ENCODE measurements at places on chromosomes 2 and 18.

- DNase-seq = no peak
Measured at GRCh38 chr2:188668017-188668680, 306.0 kb upstream of the COL3A1 start.

DNA sequence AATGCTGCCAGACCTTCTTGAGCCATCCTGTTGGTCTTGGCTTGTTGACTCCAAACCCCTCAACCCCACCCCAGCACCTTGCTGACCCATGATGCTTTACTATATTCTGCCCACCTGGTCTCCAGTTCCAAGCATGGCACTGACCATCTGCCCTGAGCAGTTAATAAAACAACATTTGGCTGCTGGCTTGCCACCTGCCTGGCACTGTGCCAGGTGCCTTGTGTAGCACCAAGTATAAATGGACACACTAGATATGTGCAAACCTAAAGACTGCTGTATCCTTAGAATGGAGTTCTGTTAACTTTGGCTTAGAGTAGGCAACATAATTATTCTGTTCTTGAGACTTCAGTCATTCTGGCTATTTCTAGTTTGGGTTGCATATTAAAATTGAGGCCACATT, 91.4 kb downstream of the ACSL3 start:
- no peak for DNase-seq

- no peak for DNase-seq
Measured at GRCh38 chr2:166044853-166045483, 82.9 kb downstream of the SCN1A start.

DNA sequence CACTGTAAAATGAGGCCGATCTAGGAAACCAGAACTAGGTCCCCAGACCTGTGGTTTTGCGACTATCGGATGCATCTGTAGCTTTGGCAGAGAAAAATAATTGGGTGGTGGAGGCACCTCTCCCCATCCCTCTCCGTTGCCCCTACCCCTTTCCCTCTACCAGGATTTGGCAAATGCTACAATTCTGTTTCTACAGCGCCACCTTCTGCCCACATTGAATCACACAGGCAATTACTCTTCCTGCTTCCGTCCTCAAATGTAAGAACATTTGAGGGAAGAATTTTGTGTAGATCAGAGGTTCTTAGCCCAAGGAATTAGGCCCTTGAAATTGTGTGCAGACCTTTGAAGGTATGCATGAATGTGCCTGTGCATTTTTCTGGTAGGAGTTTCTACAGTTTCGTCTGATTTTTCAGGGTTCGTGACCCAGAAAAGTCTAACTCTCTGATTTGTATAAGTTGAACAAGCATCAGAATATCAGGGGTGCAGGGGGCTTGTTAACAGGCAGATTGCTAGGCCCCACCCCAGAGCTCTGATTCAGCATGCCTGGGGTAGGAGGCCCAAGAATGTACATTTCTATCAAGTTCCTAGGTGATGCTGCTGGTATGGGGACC, 11.2 kb downstream of the ATP6V1B1 start:
- peak; percentile 75 for DNase-seq

- no peak for DNase-seq
Measured at GRCh38 chr2:31004257-31004656, 134.0 kb downstream of the GALNT14 start.

GRCh38 chr2:133865141-133865540, 296.9 kb upstream of the NCKAP5 start:
- DNase-seq = no peak

GRCh38 chr2:143802871-143803650, 673.8 kb downstream of the ARHGAP15 start:
- no peak for DNase-seq

GRCh38 chr2:64931246-64932115, 57.7 kb upstream of the SLC1A4 start:
- no peak for DNase-seq

DNA sequence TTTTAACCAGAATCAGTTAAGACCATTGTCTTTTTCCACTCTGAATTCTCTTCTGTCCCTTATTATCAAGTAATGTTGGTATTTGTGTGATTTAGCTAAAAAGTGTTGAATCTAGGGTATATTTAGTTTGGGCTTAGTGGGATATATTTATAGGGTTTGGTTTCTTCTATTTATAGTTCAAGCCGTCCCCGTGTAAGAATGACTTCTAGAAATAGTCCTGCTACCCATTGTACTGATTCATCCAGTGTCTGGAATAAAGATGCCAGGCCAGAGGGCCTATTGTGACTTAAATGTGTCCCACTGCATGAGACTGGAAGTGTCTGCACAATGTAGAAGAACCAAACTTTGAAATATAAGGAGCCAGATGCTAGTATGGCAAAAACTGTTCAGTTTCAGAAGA, 364.8 kb downstream of the TNS1 start:
- DNase-seq = no peak

GRCh38 chr2:18445433-18446320, 114.8 kb downstream of the RDH14 start:
- no peak for DNase-seq

DNA sequence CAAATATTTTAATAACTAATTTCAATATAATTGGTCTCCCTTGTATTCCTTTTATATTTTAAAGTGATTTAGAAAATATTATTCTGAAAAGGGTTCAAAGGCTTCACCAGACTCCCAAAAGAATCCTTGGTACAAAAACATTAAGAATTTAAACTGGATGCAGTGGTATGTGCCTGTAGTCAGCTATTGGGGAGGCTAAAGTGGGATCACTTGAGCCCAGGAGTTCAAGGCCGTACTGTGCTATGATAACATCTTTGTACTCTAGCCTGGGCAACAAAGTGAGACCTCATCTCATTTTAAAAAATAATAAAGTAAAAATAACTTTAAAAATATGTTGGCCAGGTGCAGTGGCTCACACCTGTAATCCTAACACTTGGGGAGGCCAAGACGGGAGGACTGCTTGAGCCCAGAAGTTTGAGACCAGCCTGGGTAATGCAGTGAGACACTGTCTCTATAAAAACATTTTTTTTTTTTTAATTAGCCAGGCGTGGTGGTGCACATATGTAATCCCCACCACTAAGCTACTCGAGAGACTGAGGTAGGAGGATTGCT, 14.7 kb downstream of the NCL start:
- no peak for DNase-seq

GRCh38 chr18:27143580-27144287, 41.4 kb downstream of the CHST9 start:
- no peak for DNase-seq

DNA sequence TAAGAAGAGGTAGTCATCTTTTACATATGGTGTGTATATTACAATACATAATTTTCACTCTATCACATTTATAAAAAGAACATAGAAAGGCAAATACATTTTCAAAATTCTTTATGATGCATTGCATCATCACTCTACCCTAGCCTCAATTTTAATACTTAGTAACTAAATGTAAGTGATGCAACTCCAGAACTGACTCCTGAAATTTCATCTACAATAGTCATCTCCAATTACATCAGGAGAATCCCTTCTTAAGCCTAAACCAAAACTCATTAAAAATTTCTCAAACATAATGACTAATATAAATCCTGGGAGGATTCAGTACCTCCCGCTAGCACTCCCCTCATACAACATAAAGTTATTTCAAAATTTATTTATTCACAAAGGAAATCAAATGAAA, 15.9 kb downstream of the TMX3 start:
- no peak for DNase-seq

GRCh38 chr2:111897924-111898702, at the start of gene MERTK:
Gene MERTK (plus strand): TSS chr2:111898607. CDS start chr2:111898736, 129 bp downstream.
- peak; percentile 83 for DNase-seq

DNA sequence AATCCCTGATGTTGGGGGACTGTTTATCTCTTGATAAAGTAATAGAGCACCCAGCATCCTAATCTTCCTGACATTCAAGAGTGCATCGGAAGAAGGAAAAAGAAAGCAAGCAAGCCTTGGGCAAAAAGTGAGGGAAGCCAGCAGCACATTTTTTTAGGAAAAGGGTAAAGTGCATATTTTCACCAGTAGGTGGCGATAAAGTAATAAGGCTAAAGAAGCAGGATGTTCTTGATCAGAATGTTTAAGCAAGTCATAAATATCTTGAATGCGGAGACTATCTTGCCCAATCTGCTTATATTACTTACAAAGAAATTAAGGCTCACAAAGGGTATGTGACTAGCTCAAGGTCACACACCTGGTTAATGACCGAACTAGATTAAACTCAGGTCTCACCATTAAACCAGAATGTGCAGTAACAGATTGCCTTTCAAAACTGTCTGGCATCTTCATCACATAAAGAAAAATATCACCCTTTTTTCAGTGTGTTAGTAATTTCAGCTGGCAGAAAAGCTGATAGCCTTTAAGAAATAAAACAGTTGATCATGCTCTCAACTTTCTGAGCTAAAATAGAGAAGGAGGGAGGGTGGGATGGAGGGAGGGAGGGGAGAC, 83.8 kb downstream of the VIT start:
- DNase-seq = no peak

DNA sequence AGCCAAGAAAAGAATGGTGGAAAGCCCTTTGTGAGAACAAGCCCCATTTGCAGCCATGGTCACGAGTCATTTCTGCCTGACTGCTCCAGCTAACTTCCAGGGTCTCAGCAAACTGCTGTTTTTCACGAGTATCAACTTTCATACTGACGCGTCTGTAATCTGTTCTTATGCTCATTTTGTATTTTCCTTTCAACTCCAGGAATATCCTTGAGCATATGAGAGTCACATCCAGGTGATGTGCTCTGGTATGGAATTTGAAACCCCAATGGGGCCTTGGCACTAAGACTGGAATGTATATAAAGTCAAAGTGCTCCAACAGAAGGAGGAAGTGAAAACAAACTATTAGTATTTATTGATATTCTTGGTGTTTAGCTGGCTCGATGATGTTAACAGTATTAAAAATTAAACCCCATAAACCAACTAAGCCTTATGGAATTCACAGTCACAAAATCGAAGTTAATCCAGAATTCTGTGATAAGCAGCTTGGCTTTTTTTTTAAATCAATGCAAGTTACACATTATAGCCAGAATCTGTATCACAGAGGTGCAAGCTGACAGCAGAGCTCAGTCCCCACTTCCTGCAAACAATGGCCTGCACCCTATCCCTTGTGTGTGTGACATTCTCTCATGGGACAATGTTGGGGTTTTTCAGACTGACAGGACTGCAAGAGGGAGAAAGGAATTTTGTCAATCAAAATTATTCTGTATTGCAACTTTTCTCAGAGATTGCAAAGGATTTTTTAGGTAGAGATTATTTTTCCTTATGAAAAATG, 26.1 kb downstream of the SLC14A1 start:
- DNase-seq = no peak

GRCh38 chr2:105912081-105912480, 167.4 kb downstream of the NCK2 start:
- DNase-seq = no peak

- DNase-seq = no peak
Measured at GRCh38 chr2:159136391-159136790, 150.1 kb downstream of the WDSUB1 start.

DNA sequence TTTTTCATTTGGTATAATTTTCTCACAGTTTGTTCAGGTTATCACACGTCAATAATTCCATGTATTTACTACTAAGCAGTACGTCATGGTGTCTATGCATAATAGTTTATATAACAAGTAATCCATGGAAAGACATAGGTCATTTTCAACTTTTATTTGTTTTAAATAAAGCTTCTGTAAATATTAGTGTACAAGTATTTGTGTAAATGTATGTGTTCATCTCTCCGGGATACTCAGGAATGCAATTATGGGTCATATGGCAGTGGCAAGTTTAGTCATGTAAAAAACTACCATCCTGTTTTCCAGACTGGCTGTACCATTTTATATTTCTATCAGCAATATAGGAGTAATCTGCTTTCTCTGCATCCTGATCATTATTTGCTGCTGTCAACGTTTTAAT, 231.1 kb upstream of the ZNF804A start:
- DNase-seq = no peak

GRCh38 chr2:104856973-104857261, 3.0 kb downstream of the POU3F3 start:
- no peak for DNase-seq

DNA sequence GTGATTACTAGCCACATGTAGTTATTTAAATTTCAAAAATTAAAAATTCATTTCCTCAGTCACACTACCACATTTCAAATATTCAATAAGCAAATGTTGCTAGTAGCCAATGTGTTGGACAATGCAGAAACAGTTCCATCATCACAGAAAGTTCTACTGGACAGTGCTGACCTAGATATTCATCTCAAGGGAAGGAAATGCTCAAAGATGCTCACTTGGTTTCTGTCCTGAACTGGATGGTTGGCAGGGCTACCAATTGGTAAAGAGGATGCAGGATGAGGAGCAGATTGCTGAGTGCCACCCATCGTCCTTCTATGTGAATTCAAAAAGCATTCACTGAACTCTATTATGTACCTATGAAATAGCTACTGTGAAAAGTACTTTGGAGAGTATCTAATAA, 6.0 kb upstream of the UBXN2A start:
- no peak for DNase-seq

GRCh38 chr2:123165616-123166015, 859.5 kb upstream of the CNTNAP5 start:
- DNase-seq = no peak

- no peak for DNase-seq
Measured at GRCh38 chr2:218020966-218021535, 18.3 kb upstream of the TNS1 start.

DNA sequence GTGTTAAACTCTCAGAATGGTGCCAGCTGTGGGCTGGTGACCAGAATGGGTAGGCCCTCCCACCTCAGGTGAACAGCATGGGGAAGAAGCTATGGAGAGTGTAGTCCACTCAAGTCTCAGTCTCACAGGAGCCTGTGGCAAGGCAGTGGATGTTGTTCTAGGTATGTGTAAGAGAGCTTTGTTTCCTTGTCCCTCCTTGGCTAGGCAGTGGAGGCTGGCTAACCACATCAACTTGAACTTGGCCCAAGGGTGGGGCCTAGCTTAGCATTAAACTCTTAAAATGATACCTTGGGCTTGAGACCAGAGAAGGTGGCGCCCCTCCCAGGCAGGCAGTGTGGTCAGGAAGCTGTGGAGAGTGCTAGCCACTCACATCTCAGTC, 53.2 kb upstream of the SLC4A10 start:
- peak; percentile 6 for DNase-seq

DNA sequence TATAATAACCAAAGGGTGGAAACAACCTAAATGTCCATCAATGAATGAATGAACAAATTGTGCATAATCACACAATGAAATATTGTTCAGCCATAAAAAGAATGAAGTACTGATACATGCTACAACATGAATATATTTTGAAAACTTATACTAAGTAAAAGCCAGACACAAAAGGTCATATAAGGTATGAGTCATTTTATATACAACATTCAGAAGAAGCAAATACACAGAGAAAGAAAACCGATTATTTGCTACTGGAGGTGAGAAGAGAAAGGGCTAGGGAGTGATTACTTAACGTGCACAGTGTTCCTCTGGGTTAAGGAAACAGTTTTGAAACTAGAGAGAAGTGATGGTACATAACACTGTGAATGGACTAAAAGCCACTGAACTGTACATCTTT, 105.3 kb downstream of the GORASP2 start:
- no peak for DNase-seq

DNA sequence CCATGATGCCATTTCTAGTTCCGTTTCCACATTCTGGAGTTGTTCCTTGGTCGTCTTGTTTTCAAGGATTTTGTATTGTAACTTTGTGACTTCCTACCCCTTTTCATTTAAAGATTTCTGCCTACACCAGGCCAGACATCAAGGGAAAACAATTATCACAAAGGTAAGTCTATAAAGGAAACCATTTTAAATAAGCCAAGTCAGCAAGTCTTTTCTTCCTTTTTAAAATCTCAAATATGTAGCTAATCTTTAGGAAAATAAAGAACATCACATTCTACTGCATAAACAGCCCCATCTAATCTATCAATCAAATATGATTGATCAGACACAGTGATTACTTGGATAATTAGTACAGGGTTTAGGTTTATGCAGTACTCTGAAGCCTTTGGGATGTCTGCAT, 35.8 kb upstream of the INSIG2 start:
- DNase-seq = no peak

- DNase-seq = no peak
Measured at GRCh38 chr2:238638100-238638981, 209.5 kb upstream of the TWIST2 start.
